ENCODE measurements at places on chromosomes 3 and 15.

DNA sequence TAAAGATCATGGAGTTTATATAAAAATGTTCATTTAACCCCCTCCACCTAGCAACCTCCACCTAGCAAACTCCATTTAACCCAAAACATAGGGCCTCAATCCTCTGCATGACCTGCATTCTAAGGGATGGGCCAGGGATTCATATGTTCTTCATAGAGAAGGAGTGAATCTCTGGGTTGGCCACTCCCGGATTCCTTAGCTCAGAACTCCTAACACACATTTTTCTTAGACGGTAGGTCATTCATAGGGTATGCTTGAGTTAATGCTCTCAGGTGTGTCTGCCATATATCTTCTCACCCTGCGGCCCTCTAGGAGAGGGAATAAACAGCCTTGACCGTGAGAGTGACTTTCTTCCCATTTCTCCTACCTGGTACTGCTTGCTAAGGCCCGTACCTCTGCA is 102.0 kb upstream of the IGSF10 start:
- DNase-seq = no peak

GRCh38 chr15:55277116-55277564 is 12.5 kb downstream of the RAB27A start:
- DNase-seq = peak; percentile 45

GRCh38 chr15:90024406-90024805 is 23.3 kb downstream of the ZNF710 start:
- no peak for DNase-seq

DNA sequence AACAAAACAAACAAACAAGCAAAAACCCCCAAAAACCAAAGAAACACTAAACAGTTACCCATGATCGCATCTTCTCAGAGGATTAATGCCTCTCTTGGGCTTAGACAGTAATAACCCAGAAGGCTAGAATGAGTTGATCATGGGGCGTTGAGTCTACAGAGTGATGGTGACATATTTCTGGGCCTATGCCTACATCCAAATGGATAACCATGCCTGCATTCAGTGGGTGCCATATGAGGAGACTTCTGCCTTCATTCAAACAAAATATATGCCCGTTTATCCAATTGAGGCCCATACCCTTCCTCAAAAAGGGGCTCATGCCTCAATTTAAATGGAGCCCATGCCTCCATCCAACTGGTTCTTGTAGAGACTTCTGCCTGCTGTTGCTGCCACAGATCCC is 284.0 kb downstream of the EPHB1 start:
- DNase-seq = no peak

DNA sequence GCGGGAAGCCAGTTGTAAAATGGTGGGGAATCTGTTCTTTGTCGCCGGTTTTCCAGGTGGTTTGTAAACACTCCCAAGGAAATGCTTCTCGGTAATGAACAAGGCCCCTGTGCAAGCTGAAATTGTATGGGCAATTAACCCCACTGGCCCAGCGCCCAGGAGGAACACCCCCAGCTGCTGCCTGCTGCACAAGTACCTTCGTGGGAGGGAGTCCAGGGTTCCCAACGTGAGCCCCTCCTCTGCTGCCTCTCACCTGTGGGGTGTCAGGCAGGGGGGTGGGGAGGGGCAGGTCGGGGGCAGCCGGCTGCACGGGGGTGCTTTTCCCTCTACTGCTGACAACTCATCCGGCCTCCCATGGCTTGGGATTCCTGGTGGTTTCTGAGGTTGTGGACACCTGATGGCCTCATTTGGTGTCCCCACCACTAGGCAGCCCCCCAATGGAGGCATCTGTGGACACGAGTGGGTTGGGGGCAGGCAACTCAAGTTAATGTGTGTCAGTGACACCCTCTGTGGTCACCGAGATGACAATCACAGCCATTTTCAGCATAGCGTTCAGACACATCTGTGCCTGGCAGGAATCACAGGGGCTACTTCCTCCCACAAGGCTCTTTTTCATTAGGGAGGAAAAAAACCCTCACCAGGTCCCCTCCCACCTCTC is 35.6 kb upstream of the PRR23E start:
- DNase-seq = no peak

DNA sequence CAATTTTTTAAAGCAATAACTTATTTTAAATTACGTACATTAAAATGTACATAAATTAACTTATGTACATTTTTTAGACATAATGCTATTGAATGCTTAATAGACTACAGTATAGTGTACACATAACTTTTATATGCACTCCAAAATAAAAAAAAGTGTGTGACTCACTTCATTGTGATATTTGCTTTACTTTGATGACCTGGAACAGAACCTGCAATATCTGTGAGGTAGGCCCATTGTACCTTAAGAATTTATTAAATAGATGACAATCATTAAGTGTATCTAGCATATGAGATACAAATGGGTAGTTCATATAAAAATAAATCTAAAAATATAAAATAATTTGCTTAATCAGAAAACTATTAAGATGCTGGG is 276.7 kb downstream of the NFKBIZ start:
- DNase-seq = no peak

DNA sequence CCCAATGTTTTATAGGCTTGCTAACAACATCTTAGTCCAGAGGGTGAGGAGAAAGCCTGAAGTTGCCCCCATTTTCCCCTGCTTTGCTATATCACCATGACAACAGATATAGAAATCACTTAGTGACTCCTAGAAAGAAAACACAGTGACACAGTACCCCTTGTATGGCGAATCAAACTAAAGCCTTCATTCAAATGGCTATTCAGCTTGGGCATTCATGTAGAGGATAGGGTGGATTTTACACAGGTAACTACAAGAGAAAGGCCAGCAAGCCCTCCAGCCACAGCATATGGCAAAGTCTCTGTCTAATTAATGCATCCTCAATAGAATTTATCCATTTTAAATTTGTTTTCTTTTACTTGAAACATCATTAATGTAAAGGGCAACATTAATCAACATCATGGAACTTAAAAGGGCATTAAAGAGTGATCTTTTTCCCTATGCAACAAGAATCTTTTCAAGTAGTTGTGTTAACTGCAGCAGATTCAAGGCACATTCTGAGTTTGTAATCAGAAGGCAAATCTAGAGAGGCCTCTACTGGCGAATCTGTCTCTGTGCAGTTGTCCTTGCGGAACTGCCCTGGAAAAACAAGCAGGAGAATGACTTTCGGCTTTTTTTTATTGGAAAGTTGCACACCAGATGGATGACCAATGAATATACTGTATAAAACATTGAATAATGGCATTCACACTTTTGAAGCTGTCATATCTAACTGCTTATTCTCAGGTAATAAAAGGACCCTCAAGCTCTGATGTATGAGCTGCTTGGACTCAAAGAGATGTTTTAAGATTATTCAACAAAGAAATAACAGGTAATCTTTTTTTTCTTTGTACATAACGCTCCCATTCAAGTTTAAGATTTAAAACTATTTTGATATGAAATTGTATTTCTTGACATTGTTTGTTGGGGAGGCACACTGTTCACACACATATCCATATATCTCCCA is 621.7 kb upstream of the AGTR1 start:
- no peak for DNase-seq

DNA sequence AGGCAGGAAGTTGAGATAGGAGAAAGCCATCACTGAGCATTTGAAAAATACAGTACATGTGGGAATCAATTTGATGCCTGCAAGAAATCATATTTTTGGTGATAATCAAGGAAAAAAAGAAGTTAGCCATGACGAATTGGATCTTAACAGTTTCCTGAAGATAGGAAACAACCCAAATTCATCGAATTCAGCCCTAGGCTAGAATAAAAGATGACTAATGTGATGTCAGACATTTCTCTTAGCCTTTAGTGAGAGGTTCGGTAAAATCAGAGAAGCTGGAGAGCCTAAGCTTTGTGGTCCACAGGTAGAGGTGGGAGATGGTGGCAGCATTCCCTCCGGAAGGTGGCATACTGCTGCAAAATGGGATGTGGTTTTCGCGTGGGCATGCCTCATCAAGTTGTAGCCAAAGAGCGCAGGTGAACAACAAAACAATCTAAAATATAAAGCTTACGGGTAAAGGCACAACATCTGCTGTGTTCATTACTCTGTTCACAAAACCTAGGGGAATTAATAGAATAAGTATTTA is 144.1 kb upstream of the ALCAM start:
- no peak for DNase-seq

DNA sequence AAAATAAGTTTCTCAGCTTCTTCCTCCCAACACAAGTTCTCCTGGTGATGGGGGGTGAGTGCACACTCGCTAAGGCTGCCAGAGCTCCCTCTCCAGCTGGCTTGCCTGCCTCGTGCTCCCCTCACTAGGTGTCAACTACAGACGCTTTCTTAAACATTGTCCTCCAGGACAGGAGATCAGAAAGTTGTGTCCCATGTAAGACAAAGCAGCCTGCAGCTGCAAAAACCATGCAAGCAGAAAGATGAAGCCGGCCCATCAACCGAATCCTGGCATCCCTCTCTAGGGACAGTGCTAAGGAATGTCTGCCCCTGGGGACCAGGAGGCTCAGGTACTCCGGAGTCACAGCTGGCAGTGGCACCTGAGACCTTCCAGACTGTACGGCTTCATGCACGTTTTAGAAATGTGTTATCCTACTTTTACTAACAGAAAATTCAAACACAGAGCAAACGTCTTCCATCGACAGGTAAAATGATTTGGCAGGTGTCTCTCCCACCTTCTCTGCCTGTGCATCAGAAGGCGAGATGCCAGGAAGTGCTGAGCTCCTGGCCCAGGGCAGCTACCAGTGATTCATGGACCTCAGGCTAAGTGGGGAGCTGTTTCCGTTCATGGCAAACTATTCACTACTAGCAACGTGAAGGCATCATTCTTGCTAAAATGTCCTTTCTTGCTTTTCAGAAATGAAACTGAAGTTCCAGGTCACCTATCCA is 246.1 kb downstream of the ADAMTS17 start:
- no peak for DNase-seq

DNA sequence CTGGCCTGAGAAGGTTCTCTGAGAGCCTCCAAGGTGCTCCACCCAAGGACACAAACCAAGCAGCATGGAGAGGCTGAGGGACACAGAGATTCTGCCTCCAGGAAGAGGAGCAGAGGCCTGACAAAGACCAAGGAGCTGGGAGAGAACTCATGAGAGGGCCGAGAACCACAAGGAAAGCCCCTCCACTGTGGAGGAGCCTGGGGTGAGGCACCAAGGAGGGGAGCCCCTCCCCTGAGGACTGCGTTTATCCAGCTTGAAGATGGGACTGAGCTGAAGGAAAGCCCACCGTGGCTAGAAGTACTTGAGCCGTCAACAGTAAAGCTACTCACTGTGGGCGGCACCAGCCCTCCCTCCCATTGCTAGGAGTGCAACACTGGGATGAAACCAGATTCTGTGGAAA is 63.1 kb upstream of the MEF2A start:
- DNase-seq = no peak

DNA sequence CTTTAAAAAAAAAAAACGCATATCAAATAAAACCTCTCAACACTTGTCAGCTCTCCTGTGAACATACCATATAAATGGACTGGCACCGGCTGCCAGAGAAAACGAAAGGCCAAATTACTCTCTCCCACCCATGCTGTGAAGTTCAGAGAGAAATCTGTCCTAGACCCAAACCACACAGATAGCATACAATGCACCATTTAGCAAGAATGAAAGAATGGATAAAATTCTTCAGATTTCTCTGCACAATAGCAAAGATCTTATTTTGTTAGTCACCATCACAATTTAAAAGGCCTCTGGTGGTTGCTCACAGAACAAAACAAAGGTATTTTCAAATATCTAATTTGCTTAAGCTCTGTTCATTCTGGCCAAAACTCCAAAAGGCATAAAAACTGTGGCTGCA is 93.9 kb upstream of the BHLHE40 start:
- DNase-seq = no peak

All from effector CD4-positive, alpha-beta T cell (primary cell).